Testis (tissue), 5 donors: ENCODE measurements at places on chromosomes 2 and 18. TPM values are rescaled to one million over a fixed set of nuclear protein-coding genes. Genes with fewer than 3 reads are reported as not detected.

SNED1 gene
- total RNA-seq = 107 TPM

HDAC4 gene
- 67.5 TPM for total RNA-seq

ALK gene
- 2.1 TPM for total RNA-seq

XDH gene
- total RNA-seq = 1.5 TPM

MTX2 gene
- total RNA-seq = 58.0 TPM

PSMD14 gene
- 43.7 TPM for total RNA-seq

G6PC2 gene
- total RNA-seq = 2.5 TPM

WNT6 gene
- total RNA-seq = 5.5 TPM

SMYD1 gene
- 2.4 TPM for total RNA-seq

ZFP36L2 gene
- total RNA-seq = 35.7 TPM

RAB10 gene
- total RNA-seq = 112 TPM

C2orf76 gene
- 12.8 TPM for total RNA-seq

OTOF gene
- 2.2 TPM for total RNA-seq

CBLN2 gene
- total RNA-seq = 1.1 TPM

NETO1 gene
- 5.5 TPM for total RNA-seq

VAMP8 gene
- total RNA-seq = 13.9 TPM

IL1R1 gene
- total RNA-seq = 35.4 TPM

CFC1 gene
- 2.3 TPM for total RNA-seq

GPR35 gene
- 11.5 TPM for total RNA-seq

EGR4 gene
- total RNA-seq = 14.9 TPM

C18orf63 gene
- 9.8 TPM for total RNA-seq

GALNT3 gene
- 16.6 TPM for total RNA-seq

RNU2-63P gene
- total RNA-seq = not detected
